ENCODE measurements at places on chromosomes 5 and 9.

DNA sequence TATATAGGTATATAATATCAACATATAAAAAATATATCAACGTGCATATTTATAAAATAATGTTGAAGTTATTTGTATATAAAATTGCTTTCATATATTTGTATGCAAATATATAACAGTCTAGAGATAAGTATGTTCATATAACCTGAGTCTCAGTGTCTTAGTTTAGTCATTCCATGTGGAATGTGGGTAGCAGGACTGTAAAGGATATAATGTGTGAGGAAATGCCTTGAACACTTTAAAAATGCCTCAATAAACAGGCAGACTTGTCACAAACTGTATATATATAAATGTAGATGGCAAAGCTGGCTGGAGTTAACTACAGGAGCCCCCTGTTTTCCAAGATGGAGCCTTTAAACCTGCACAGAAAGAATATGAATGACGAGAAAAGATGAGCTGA, 48.4 kb downstream of the CCDC125 start:
- no peak for DNase-seq

DNA sequence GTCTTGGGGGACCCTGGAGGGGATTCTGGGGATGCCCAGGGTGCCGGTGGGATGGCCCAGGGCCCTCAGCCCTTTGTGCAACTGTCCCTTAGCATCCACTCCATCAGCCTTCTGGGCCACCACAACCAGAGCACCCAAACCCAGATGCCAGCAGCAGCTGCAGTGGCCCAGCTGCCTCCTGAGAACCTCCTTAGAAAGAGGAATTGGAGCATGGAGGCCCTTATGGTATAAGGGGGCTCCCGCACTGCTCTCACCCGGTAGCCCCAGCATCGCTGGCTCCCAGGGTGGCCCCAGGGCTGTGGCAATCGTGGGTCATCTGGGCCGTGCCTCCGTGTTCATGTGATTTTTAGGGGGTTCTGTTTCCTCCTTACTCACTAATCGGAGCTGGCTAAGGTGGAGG, 463.3 kb downstream of the ICE1 start:
- no peak for DNase-seq

DNA sequence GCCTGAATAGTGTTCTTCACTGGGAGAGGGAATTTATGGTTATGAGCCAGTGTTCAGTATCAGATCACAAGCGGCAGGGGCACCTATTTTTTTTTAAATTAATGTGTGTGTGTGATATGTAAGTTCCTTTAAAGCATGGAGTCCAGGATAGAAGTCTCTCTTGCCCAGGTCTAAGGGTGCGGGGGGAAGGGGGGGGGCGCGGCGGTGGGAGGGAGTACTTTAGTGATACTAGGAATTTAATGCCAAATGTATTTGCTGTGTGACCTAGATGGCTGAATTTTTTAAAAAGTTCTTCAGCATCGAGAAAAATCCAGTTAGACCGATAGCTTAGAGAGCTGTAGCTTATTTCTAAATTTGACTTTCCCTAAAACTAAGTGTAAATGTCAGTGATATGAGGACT, 1.5 kb upstream of the FCHO2 start:
- no peak for DNase-seq

- DNase-seq, result no peak
Measured at GRCh38 chr5:160082614-160083500, 36.4 kb downstream of the PWWP2A start.

DNA sequence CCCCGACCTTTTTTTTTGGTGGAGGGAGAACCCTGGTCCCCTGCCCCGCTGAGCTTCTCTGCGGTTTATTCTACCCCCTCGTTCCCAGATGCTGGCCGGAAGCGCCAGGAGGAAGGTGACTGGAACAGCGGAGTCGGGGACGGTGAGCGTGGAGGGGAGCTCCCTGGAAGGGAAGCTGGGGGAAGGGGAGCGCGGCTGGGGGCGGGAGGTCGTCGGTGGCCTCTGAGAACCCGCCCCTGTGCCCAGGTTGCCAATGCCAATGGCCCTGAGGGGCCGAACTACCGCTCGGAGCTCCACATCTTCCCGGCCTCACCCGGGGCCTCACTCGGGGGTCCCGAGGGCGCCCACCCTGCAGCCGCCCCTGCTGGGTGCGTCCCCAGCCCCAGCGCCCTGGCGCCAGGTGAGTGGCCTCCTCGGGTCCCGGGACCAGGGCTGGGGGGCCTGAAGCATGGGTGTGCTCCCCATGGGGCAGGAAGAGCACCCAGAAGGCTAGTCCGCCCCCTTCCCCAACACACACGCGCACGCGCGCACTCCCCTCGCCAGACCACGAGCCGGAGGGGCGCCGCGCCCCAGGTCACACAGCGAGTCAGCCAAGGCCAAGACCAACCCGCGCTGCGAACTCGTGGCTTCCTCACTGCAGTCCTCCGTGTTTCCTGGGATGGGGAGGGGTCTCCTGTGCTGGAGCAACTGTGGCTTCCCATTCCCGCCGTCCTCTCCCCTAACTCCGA, 10.6 kb downstream of the MYOZ3 start:
- peak; percentile 45 for DNase-seq

- no peak for DNase-seq
Measured at GRCh38 chr9:107142896-107143603, 140.0 kb upstream of the RAD23B start.

DNA sequence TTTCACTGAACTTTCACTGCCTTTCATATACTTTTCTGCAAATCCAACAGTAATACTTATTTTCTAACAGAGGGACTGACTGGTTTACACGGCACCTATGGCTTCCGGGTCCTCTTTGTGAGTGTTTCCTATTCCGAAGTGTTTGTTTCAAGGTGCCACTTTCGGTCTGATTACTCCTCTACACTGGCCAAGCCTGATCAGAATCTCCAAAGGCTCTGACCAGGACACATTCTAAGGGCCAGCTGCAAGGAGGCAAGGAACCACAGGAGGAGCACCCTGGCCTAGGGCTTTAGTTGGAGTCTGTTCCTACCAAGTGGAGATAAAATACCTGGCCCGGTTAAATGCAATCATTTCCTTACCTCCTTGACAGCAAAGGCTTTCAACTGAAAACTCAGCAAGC, 132.1 kb downstream of the GLIS3 start:
- DNase-seq, result no peak

- no peak for DNase-seq
Measured at GRCh38 chr9:124267271-124267807, 9.6 kb downstream of the NEK6 start.

- no peak for DNase-seq
Measured at GRCh38 chr9:96616817-96617438, 2.7 kb downstream of the CDC14B start.

GRCh38 chr9:24351258-24351657, 194.4 kb downstream of the IZUMO3 start:
- no peak for DNase-seq

DNA sequence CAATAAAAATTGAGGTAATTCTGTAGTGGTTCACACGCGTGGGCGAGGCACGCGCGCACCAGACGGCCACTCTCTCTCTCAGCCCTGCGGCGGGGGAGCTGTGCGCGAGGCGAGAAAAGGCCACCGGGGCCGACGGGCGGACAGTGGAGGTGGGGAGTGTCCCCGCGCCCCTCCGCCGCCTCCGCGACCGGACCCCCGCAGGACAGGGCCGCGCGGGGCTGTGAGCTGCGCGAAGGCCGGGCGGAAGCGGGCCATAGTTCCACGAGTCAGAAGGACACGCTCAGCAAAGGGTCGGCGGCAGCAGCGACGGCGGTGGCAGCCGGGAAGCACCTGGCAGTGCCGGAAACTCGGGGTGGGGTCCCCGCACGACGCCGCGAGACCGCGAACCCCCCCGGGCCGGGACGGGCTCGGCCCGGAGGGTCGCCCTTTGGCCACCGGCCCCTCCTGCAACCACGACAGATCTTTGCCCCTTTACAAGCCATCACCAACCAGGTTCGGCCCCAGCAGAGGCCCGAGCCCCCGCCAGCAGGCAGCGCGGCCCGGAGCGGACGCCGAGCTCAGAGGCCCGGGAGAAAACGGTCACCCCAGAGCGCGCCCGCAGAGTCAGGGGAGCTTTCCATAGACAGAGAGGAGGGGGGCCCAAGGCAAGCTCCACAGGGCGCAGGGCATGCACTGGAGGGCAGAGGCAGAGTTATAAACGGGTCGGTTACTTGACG, 60.9 kb downstream of the ZNF354C start:
- no peak for DNase-seq

- DNase-seq, result no peak
Measured at GRCh38 chr5:133794771-133795415, 173.5 kb downstream of the C5orf15 start.

DNA sequence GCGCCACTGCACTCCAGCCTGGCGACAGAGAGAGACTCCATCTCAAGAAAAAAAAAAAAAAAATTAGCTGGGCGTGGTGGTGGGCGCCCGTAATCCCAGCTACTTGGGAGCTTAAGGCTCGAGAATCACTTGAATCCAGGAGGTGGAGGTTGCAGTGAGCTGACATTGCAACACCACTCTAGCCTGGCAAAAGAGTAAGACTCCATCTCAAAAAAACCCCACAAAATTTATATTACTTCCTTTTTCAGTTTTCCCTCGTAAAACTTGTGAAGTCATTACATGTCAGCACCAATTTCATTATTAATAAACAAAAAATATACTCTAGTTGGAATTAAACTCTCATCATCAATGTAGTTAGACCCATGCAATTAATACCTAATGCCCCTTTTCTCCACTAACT, 43.9 kb downstream of the SHLD3 start:
- DNase-seq, result no peak
